ENCODE measurements at places on chromosomes 16 and 17.

GRCh38 chr17:49455272-49455861 is 39.7 kb upstream of the NGFR start:
- no peak for DNase-seq

DNA sequence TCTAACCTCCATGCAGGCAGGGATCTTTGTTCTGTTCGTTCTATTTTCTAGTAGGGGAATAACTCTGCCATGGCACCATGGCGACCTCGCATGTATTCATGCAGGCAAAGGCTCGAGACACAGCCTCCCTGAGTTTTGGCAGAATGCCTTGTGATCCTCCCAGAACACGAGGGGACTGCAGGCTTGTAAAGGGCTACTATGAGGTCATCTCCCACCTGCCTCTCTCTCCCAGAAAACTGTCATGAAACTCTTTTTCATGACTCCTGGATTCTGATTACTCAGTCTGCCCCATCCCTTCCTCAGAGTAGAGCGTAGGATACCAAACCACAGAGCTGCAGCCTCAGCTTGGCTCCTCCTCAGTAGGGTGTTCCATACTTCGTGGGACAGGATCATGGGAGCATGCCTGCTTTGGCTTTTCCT is 64.3 kb downstream of the IGF2BP1 start:
- DNase-seq: no peak

DNA sequence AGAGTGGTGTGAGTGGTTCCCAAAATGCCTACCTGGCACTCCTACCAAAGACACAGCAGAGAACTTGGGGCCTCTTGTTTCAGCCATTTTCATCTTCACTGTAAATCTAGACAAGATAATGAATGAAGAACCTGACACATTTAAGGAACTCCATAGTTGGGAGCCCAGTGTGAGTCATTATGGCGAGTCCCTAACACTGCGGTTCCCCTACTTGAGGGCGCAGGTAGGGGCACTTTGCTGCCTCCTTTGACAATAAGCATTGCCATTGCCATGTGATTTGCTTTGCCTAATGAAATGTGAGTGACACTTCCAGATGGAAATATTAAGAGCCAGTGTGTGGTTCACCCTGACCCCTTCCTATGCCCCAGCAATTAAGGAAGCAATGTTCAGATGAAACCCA is 517.6 kb downstream of the MAF start:
- no peak for DNase-seq

DNA sequence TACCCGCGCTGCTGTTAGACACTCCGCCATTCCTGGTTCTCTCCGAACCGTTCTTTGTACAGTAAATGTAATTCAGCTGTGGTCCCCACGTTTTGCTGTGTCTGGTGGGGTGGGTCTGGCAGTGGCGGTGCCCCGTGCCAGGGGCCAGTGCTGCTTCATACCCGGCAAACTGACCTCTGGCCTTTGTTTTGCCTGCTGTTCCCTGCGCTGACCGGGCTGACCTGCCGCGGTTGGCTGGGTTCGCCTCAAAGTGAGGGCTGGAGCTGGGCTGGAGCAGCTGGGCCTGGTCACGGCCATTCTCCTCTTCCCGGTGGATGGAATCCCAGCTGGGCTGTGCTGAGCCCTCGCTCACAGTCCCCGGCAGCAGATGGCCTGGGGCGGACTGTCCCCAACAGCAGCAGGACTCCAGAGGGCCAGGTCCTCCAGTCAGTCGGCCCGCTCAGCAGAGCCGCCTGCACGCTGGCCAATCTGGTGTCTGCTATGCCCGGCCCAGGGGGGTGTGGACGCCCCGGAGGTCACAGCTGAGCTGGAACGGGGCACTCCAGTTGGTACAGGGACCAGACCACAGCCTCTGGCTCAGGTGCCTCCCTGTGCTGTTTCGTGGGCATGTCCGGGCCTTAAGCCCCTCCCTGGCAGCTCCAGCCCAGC is 1.5 kb upstream of the WFIKKN1 start:
- DNase-seq: no peak

- peak; percentile 65 for DNase-seq
Measured at GRCh38 chr17:74862108-74862901, 2.6 kb upstream of the GRIN2C start.

GRCh38 chr17:34299956-34300577 is 14.5 kb downstream of the CCL11 start:
- no peak for DNase-seq

GRCh38 chr16:81307770-81308169 is 7.0 kb upstream of the GAN start:
- DNase-seq: no peak

Data from stimulated activated CD4-positive, alpha-beta T cell treated with anti-CD3 and anti-CD28 coated beads, Interleukin-15, amount 100 ng/mL, for 1 hour (primary cell).